ENCODE measurements at places on chromosomes 3 and 15.
A peak's percentile ranks its signal among the peaks of the same experiment; 100 is the strongest.

GRCh38 chr3:124467980-124468902 lies 262.0 kb upstream of the UMPS start:
- peak; percentile 57 for DNase-seq

DNA sequence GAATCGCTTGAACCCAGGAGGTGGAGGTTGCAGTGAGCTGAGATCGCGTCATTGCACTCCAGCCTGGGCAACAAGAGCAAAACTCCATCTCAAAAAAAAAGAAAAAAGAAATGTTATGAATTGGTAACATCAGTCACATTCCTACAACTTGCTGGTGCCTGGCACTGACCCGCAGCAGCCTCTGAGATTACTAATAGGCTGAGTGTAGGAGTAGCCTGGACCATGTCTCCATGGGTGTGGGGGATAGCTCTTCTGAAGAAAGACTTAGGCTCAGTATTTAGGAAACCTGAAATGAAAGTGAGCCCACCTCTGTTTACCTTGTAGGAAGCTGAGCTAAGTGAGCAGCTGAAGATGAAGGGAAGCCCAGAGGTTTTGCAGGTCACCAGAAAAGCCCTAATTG lies 148.3 kb downstream of the LRRC28 start:
- DNase-seq = no peak

- DNase-seq = no peak
Measured at GRCh38 chr15:39890621-39891020, 29.4 kb downstream of the GPR176 start.

GRCh38 chr3:141876891-141877621 lies 613 bp downstream of the ATP1B3 start:
- DNase-seq = no peak

DNA sequence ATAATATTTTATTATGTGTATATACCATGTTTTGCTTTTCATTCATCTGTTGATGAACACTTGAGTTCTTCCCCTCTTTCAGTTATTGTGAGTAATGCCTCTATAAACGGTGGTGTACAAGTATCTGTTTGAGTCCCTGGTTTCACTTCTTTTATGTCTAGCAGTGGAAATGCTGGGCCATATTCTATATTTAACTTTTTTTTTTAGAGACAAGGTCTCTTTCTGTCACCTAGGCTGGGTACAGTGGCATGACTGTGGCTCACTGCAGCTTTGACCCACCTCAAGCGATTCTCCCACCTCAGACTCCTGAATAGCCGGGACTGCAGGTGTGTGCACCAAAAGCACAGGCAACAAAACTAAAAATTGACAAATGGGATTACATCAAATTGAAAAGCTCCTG lies 19.9 kb downstream of the GOLM2 start:
- no peak for DNase-seq

GRCh38 chr15:29140475-29141307 lies 128.9 kb downstream of the NSMCE3 start:
- DNase-seq = no peak

Data from NCI-H1694 (cell line).